ENCODE measurements at places on chromosomes 5 and 9.

DNA sequence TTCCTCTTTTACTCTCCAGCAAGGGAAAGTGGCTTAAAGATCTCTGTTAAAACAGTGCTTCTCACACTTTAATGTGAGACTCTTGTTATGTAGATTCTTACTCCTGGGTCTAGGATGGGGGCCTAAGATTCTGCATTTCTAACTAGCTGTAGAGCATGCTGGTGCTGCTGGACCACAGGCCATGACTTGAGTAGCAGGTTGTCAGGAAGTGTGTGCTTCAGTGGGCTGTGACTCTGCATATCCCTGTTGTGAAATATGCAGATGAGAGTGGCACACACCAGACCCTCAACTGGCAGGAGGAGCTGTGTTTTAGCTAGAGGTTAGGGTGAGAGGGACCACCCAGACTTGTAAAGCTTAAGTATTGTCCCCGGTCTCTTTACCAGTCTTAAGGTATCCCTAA, 191.1 kb upstream of the DMRT1 start:
- no peak for DNase-seq

GRCh38 chr5:149063017-149063687, at the start of gene SH3TC2:
TSS of gene SH3TC2 (minus strand) at chr5:149063062. CDS start at chr5:149063022, 40 bp downstream.
- no peak for DNase-seq

DNA sequence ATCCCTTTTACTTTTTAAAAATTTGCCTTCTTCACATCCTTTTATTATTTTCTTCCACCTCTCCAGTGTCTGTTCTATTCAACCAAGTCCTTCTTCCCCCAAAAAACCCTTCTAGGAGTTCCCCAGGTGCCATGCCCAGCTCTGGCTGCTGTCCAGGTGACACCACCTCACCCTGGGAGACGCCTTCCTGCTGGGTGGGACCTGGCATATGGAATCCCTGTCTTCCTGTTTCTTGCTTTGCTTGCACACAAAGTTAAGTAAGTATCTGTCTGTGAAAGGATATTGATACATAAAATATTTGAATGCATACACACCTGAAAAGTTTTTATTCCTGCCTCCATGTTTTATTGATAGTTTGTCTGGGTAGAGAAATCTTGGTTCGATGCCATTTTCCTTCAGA, 23.1 kb upstream of the MED10 start:
- no peak for DNase-seq

- DNase-seq: no peak
These were observed 54.3 kb downstream of the RGMB start for GRCh38 chr5:98827588-98828284.

DNA sequence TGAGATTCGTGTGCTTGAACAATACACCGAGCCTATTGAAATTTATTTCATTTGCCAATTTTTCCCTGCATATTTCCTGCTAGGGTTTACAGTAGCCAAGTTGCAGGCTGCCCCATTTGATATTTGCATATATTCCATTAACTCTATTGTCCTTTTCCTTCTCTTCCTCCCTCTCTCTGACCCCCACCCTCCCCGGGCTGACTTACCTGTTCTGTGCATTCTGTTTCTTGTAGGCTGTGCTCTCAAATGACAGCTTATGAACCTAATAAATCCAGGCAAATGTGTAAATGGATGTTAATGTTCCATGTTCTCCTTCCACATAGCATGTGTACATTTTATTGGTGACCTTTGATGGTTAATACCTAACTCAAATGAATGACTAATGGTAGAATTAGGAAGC, 1169.2 kb upstream of the WWC1 start:
- no peak for DNase-seq

DNA sequence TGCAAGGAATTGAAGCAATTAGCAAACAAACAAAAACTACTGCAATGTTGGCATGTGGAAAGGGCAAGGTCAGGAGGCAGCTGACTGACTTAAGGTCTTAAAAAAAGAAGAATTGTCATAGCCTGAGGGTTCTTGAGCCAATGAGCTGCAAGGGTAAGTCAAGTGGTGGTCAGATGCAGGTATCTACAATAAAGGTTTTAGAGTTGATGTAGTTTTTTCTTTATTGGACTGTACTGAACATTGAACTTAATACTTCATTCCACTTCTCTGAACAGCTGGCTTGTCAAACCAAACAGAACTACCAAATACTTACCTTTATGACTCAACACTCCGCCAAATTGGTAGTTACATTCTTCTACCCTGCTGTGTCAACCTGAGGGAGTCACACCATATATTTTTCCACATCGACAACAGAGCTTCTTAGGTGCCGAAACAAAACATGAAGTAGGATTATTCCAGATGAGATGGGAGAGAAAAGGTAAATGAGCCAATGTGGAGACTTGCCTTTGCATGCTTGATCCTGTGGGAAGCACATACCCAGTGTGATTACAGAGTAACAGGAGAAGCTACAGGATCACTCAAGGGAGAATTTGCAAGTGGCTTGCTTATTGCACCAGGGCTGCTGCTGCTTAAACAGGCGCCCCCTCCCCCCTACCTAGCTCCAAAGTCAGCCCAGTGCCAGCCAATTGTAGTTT, 35.3 kb downstream of the EQTN start:
- DNase-seq: no peak

- DNase-seq: peak; percentile 47
These were observed 29.1 kb upstream of the ANKRD31 start for GRCh38 chr5:75265731-75266130.

DNA sequence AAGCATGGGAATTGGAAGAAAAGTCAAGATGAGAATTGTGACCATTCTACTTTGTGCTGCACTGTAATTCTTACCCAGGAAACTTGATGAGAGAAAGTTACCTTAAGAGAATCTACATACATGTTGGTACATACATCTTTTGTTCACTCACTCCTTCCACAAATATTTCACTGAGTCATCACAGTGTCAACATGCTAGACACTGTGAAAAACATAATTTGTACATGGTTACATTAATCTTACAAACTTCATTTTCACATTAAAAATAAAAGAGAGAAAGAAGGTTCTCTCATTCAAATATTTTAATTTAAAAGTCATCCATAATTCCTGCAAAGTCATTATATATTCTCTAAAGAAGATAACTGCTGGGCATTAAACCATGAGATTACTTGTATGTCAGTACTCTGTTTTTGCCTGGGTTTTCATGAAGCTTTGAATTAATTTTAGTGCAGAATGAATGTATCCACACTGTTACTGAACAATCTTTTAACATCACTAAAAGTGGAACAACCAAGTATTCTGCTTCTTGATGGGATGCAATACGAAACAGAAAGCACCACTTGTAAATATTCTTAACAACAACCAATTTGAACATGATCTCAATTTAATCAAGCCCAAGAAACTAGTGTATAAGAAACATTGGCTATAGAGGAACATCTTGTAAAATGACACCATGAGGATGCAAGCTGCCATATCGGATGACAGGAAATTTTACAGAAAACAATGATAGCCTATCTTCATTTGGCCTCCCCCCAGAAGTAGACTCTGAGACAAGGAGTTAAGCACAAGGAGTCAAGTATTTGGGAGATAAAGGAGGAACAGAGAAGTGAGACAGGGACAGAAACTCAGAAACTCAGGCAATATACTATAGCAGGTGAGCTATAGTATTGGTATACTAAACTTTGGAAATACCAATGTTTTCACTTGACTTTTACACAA, 28.4 kb downstream of the ERP44 start:
- DNase-seq: no peak

GRCh38 chr9:89801742-89802670, 197.2 kb downstream of the GADD45G start:
- no peak for DNase-seq

DNA sequence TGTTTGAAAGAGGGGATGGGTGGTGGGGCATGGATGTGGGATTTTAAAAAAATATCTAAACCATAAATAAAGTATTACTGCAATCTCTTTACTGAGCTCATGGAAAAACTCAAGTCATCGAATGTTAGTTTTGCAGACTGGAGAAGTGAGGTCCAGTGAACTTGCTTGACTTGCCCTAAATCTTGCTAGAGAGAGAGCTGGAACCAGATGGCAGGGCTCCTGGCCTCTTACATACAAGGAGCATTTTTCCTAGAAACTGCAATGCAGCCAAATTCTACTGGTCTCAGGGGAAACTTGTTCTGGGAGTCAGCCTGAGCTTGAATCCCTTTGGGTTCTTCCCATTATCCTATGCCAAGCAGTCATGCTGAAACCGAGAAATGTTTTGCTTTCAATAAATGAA, 2.9 kb upstream of the TGFBI start:
- no peak for DNase-seq

DNA sequence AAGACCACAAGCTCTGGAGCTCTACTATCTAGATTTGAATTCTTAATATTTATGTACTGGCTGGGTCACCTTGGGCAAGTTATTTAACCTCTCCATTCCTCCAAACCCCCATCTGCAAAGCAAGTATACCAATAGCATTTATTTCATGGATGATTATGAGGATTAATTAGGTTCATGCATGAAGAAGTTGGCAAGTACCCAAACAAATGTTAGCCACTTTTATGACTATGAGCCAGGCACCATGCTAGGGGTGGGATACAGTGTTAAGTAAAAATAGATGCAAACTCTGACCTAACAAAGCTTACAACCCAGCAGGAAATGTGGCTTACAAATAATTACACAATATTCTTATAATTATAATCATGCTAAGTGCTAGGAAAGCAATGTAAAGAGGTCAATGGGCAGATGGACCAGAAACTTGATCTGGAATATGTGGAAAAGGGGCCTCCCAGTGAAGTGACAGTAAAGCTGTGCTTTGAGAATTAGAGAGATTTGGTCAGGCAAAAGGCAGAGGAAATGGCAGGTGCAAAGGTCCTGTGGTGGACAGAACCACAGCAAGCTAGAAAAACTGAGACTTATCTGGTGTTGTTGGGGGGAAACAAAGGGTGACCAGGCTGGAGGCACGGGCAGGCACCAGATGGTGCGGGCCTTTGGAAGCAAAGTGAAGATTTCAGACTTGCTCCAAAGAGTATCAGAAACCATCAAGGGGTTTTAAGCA, 525.2 kb upstream of the TRPC7 start:
- DNase-seq: no peak

DNA sequence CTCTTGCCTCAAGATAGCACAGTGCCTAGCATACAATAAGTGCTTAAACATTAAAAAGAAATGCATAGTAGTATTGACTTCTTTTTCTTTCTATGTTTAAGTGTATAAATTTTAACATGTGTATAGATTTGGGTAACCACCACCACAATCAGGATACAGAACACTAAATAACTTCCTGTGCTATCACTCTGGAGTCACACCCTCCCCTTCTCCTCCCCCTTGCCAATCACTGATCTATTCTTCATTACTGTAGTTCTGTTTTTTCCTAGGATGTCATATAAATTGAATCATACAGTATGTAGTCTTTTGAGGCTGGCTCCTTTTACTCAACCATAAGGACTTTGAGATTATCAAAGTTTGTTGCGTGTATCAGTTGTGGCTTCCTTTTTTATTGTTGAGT, 68.5 kb downstream of the OSTF1 start:
- no peak for DNase-seq

GRCh38 chr5:60487476-60487875, 212.5 kb downstream of the DEPDC1B start:
- DNase-seq: no peak

Data from CD4-positive, alpha-beta T cell treated with Interleukin-2 at 100 ng/mL for 4 hours (primary cell).